ENCODE measurements at places on chromosomes 12 and 14.
A peak's percentile ranks its signal among the peaks of the same experiment; 100 is the strongest.

DNA sequence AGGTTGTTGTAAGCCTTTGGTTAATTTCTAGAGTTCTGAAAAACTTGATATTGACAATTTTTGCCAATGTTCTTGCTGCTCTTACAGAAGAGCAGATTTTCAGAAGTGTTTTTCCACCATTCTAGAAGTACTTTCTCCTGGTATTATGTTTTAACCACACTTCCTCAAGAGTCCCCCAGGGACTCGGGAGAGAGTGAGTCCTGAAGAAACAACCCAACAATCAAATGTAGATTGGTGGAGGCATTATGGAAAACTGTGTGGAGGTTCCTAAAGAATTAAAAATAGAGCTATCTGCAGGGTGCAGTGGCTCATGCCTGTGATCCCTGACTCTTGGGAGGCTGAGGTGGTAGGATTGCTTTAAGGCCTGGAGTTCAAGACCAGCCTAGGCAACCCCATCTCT lies 26.7 kb downstream of the OR10P1 start:
- DNase-seq = no peak

GRCh38 chr12:1576410-1577241 lies 17.8 kb downstream of the FBXL14 start:
- no peak for DNase-seq

- DNase-seq = no peak
Observed at GRCh38 chr14:29580763-29581162, 346.9 kb downstream of the PRKD1 start.

GRCh38 chr12:67710582-67710981 lies 62.0 kb downstream of the DYRK2 start:
- no peak for DNase-seq

- DNase-seq = no peak
Observed at GRCh38 chr12:57187222-57188089, 29.1 kb upstream of the NXPH4 start.

DNA sequence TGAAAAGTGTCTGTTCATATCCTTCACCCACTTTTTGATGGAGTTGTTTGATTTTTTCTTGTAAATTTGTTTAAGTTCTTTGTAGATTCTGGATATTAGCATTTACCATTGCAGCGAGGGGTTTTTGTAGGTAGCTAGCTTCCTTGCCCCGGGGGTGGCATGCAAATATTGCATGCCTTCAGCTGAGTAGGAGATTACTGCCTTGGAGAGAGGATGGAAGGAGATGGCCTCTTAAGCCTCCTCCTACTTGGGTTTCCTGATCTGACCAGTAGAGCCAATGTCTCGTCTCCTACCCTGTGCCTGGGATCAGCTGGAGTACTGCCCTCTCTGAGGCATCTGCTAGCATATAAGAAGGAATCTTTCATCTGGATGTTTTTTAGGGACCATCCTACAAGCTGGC lies 134.4 kb upstream of the CCND2 start:
- no peak for DNase-seq

- no peak for DNase-seq
Observed at GRCh38 chr14:65472189-65472588, 59.7 kb downstream of the FUT8 start.

GRCh38 chr14:53401646-53402045 lies 248.5 kb upstream of the DDHD1 start:
- no peak for DNase-seq

DNA sequence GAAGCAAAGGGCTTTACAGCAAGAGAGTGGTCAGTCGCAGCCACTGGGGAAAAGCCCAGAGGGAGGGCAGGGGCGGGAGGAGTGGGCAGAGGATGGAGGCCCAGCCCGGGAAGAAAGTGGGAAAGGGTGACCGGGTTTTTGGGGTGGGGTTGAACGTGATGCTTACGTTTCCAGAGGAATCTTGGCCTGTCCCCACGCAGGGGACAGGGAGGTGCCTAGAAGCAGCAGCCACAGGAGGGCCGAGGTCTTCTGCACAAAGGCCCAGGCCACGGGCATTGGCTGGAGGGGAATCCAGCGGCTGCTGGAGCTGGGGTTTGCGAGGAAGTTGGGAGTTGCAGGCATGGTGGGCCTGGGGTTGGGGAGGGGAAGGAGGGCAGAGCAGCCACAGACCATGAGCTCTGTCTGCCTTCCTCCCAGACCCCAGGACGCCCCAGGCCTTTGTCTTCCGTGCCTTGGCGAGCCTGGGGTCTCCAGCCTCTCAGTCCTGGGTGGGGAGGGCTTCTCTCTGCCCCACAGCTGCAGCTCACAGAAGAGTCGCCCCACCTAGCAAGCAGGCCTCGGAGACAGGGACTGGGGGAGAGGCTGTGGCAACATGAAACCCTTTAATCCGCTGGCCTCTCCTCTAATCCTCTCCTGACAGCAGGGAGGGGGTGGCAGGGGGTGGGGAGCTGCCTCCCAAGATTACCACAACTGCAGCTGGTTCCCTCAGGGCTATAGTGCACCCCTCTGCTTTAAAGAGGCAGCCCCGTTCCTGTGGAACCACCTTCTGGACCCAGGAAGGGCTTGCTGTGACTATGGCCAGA lies at the start of gene CACNA2D4:
Gene CACNA2D4, minus strand, starts transcription at position 572 of the 803 bp plus-strand sequence. Its CDS starts 179 bp downstream, at position 393.
- DNase-seq = no peak

GRCh38 chr14:21437063-21437901 lies 18.6 kb downstream of the CHD8 start:
- peak; percentile 100 for DNase-seq

DNA sequence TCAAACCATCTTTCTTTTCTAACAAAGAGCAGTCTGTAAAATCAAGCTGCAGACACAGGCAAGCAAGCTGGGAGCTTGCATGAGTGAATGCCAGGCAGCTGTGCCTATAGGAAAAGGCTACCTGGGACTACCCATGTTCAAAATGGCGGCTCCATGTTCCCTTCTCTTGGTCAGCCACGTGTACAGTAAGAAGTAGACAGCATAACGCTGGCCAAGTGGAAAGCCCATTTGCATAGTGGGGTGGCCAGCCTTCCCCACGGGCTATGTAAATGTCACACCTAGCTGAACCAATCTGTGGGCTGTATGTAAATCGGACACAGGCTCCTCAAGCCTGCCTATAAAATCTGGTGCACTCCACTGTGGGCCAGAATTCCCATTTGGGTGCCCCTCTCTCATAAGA lies 117.1 kb downstream of the SYT10 start:
- DNase-seq = no peak

GRCh38 chr14:85291731-85292130 lies 238.2 kb upstream of the FLRT2 start:
- DNase-seq = no peak

DNA sequence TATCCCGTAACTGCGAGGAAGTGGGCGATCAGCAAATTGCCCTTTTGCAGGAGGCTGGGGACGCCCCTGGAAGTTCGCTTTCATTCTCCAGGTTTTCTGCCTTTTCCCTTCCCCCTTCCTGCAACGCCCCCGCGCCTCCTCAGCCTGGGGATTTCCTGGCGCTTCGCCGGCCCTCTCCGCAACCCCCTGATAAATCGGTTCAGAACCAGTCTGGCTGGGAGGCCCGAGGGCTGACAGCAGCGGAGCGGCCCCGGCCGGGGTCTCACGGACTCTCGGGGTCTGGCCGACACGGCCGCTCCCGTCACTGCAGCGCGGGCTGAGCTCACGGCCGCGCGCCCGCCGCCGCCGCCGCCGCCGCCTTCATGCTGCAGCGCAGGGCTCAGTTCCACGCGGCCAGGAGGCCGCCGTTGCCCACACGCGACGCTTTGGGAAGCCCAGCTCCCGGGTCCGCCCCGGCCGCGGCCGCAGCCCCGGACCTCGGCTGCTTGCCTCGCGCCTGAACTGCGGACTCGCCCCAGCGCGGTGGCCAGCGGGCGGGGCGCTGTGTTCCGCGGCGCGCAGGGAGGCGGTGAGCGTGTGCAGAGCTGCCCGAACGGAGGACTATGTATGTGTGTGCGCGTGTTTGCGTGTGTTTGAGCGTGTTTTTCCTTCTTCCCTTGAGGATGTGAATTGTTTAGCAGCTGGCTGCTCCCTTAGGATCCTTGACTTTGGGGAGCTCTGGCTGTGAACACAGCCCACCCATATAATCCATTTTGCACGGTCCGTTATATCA lies at the start of gene LRFN5:
Gene LRFN5, plus strand, starts transcription at position 345 of the 772 bp plus-strand sequence.
- no peak for DNase-seq

- DNase-seq = no peak
Observed at GRCh38 chr12:77577791-77578190, 252.9 kb upstream of the NAV3 start.

DNA sequence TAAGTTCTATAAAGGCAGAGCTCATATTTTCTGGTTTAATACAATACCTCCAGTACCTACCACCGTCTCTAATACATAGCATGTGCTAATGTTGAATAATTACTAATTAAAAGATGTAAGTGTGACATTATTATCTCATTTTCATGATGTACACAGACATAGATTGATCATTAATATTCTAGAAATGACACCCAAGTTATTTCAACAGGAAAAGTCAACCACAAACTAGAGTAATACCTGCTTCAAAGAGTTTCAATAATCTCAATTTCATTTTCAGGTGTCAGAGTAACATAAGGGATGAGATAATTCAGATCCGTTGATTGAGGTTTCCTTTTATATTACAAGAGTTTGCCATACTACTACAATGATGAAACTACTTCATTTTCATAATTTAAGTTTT lies 388.9 kb downstream of the SOX5 start:
- no peak for DNase-seq

GRCh38 chr14:66174453-66174891 lies 311.7 kb upstream of the CCDC196 start:
- peak; percentile 6 for DNase-seq

DNA sequence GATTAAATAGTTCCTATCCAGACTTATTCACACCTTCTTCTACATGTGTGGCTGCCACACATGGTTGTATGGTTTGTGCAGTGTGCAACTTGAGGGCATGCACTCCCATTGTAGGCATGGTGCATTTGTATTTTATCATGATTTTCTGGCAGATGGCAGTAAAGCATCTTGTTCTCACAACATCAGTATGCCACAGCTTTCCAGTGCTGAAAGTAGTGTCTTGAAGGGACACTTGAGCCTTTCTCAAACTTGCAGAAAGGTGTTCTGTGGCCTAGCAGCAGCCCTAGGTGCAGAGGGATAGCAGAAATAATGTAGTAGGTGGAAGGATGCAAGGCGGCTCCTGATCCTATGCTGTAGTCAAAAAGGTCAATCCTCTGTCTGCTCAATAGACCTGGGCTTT lies 72.9 kb downstream of the LMNTD1 start:
- DNase-seq = no peak

DNA sequence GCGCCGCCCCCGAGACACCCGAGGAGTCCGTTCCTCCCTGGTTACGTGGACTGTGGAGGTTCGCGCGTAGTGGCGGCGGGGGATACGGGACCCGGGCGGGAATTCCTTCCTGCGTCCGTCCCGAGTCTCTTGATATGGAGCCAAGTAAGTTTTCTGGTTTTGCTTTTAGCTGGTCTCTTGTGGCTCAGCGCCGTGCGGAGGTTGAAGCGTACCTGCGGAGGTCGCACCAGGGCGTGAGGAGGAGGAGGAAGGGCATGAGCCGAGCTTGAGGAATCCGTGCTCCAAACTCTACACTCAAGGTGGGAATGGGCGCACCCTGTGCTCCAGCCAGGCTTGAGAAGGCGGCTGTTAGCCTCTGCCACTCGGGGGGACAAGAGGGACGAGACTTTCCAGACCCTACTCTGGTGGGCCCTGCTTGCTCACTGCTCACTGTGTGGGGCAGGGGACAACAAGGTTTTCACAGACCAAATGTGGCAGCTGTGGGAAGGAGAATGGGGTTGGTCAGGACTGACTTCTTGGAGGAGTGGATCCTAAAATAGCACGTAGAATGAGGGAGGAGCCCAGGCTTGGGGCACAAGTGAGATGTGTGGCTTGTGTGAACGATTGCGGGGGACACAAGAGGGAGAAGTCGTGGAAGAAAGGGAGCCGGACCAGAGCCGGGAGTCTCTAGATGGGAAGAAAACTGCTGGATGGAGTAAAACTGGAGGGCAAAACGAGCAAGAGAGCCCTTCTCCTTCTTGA lies 577 bp downstream of the ATG101 start:
- DNase-seq = no peak

DNA sequence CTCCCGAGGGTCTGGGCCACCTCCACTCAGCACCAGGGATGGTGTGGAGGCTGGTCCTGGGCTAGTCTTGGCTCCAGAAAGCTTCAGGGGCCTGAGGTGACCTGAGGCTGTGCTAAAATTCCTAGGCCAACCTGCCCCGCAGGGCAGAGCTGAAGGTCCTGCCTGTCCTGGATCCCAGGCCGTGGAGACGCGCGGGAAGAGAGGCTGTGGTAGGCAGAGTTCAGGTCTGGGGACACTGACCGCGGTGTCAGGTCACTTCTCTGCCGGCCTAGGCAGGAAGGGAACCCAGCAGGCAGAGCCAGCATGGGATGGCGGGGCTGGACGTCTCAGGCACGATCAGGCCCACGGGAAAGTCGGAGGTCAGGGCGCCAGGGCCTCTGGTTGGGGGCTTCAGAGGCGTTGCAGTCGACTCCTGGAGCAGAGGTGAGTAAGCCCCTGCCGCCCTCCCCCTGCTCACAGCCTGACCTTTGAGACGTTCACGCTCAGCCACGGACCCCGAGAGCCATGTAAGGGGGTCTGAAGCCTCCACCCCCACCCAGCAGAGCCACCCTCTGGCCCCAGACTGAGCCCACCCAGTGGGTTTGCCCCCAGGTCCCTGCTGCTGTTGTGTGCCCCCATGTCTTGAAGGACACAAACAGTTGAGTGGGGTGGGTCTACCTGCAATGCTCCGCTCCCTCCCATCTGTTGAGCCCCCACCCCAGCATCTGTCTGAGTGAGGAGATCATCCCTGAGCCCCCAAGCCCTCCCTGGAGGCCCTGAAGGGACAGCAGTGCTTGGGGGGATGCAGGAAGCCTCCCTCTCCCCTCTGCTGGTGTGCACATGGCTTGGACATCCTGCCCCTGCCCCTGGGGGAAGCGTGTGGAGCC lies 142.7 kb downstream of the KIF26A start:
- no peak for DNase-seq

- DNase-seq = no peak
Observed at GRCh38 chr12:71599210-71599609, 64.4 kb downstream of the ZFC3H1 start.

DNA sequence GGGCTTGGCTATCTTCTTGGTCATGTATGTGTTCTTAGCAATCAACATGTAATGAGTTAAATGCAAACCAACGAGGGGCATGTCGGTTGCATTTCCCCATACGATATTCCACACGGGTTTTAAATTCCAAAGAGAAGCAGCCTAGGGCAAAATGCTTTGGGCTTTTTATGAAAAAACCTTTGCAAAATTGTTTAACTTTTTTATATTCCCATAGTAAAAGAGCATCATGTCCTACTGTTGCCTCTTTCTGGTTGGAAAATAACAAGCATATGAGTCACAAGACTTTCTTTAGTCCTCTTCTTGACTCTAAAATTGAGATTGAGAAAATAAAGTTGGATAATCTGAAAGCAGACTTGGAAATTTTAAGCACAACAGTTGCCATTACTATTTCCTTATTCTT lies 3.8 kb upstream of the DIO2 start:
- DNase-seq = no peak

- no peak for DNase-seq
Observed at GRCh38 chr14:67645414-67645813, 25.7 kb downstream of the ARG2 start.
